Tibial nerve (tissue), 4 donors: ENCODE measurements at places on chromosomes 11 and 22. TPM values are rescaled to one million over a fixed set of nuclear protein-coding genes. Genes with fewer than 3 reads are reported as not detected.

The VPREB1 gene
- total RNA-seq, result not detected

DNA sequence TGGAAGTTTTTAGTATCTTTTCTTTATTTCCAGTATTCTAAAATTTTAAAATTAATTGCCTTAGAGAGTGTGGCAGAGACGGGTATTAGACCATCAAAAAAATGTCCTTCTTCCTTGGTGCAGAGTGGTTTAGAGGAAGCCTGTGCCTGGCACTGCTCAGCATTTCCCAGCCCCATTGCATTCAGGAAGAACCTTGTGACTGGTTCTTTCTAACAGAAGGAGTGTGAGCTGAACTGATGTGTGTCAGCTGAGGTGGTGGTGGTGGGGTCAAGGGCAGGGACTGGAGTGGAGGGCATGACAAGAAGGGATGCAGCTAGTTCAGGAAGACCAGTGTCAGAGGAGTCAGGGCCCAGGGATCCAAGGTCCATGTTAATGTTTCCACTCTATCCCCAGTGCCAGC is 58.7 kb upstream of the FDX1 start:
- H3K4me1 ChIP-seq, result peaks cover 14% of the 10 kb centered on the region
- no peaks in the 10 kb centered on the region for H3K27me3 ChIP-seq
- H3K27ac ChIP-seq, result no peak overlapping the region
- no peaks in the 10 kb centered on the region for H3K36me3 ChIP-seq
- no peak for DNase-seq
- no peak overlapping the region for H3K4me3 ChIP-seq

DNA sequence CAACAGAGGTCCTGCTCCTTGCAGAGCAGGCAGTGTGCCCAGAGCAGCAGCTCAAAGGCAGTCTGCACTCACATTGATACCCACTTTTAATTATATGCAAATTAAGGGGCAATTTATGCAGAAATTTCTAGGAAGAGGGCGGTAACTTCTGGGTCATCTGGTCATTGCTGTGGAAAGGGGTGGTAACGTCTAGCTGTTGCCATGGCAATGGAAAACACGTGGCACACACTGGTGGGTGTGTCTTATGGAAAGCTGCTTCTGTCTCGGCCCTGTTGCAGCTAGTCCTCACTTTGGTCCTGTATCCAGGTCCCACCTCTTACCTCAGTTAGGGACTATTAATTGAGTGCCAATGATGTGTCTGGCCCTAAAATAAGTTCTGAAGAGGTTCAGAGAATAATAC is 36.8 kb downstream of the BARX2 start:
- H3K4me3 ChIP-seq, result no peak overlapping the region
- no peak for DNase-seq
- no peak overlapping the region for H3K27ac ChIP-seq
- no peaks in the 10 kb centered on the region for H3K27me3 ChIP-seq

DNA sequence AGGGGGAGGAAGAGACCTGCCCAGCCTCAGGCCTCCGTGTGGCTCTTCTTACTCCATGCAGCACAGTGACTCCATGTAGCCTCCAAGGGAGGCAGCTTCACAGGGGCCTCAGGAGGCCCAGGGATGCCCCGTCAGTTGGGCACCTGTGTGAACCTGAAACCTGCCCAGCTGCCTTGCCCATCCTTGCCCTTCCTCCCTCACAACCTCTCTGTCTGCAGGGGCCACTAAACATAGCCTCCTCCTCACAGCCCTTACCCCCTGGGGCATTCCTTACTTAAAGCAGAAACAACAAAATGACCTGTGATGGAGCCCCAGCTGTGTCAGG is 7.1 kb downstream of the LRRC32 start:
- H3K36me3 ChIP-seq, result no peaks in the 10 kb centered on the region
- H3K4me1 ChIP-seq, result peaks cover 67% of the 10 kb centered on the region
- no peak overlapping the region for H3K27ac ChIP-seq
- no peak overlapping the region for H3K4me3 ChIP-seq

GRCh38 chr11:86678296-86678695 is 5.9 kb upstream of the ME3 start:
- peak overlapping the region; percentile 11 for H3K27ac ChIP-seq
- no peak for DNase-seq
- no peak overlapping the region for H3K4me3 ChIP-seq

GRCh38 chr22:20437613-20438426 is at the start of gene SCARF2:
TSS of gene SCARF2 (minus strand) at chr22:20437825. CDS start at chr22:20437754, 71 bp downstream.
- H3K27me3 ChIP-seq, result no peaks in the 10 kb centered on the region
- H3K27ac ChIP-seq, result peak within 1 kb of the TSS; percentile 79
- H3K4me3 ChIP-seq, result peak within 1 kb of the TSS; percentile 48
- no peak for DNase-seq
- peaks cover 87% of the 10 kb centered on the region for H3K4me1 ChIP-seq

DNA sequence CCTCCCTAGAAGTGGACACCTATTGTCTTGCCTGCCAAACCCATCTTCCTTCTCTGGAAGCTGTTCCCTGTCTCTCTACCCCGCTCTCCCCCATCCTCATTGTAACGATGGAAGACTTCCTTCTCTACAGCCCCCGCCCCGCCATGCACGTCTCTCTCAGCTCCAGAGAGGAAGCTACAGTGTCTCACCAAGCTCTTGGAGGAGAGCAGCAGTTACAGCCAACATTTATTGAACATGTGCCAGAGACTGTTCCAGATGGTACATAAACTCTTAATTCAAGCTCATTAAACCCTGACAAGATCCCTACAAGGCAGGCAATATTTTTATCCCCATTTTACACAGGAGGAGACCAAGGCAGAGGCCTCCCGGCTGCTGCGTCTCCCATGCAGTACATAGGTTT is 15.1 kb downstream of the MCHR1 start:
- no peak overlapping the region for H3K4me3 ChIP-seq
- no peaks in the 10 kb centered on the region for H3K4me1 ChIP-seq
- DNase-seq, result no peak

- peaks cover 9% of the 10 kb centered on the region for H3K36me3 ChIP-seq
- no peaks in the 10 kb centered on the region for H3K27me3 ChIP-seq
- H3K4me1 ChIP-seq, result peaks cover 64% of the 10 kb centered on the region
- H3K27ac ChIP-seq, result no peak overlapping the region
Observed at GRCh38 chr11:128502726-128503125, 84.6 kb downstream of the ETS1 start.

- H3K27ac ChIP-seq, result no peak overlapping the region
- no peaks in the 10 kb centered on the region for H3K27me3 ChIP-seq
- no peak for DNase-seq
- H3K36me3 ChIP-seq, result no peaks in the 10 kb centered on the region
- no peaks in the 10 kb centered on the region for H3K4me1 ChIP-seq
Observed at GRCh38 chr22:19559324-19559811, 35.2 kb upstream of the CLDN5 start.
